ENCODE measurements at places on chromosomes 16 and 17.

- no peak for DNase-seq
These were observed 166.5 kb downstream of the STX8 start for GRCh38 chr17:9408868-9409829.

GRCh38 chr16:85498607-85499006, 114.5 kb upstream of the GSE1 start:
- no peak for DNase-seq

GRCh38 chr17:56697190-56697589, 103.7 kb downstream of the NOG start:
- no peak for DNase-seq

DNA sequence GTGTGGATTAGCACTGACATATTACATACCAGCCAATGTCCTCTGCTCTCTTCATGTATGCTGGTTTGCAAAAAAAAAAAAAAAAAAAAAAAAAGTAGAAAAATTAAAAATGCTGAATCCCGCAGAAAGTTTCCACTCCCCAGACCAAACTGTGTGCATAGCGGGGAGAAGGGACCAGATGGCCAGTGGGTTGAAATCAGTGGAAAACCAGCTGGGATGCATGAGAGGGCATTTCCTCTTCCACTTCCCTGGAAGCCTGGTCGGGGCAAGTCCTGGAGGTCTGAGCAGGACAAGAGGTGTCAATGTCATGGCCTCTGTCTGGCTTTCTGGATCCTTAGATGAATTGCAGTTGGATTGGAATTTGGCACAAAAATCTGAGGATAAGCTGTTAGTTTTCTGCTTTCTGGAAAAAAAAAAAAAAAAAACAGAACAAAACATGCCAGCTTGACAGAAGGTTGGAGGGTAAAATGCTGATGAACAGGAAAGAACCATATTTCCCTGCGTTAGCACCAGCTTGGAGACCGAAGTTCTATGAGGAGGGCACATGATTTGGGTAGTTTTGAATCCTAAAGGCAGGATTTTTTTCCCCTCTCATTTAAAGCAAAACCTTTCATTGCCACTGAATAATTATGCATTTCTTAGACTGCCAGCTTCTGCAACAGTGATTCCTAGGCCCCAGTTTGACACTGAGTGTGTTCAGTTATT, 941.5 kb upstream of the EEF2KMT start:
- DNase-seq: no peak

- no peak for DNase-seq
These were observed at the start of gene VWA3A for GRCh38 chr16:22092143-22092933. Gene VWA3A (plus strand): TSS chr16:22092541. CDS start chr16:22092638, 97 bp downstream.

- no peak for DNase-seq
These were observed 727 bp upstream of the TENT4B start for GRCh38 chr16:50152351-50152806.

GRCh38 chr16:80938004-80938878, 68.4 kb downstream of the CMC2 start:
- no peak for DNase-seq

GRCh38 chr17:77872199-77872598, 86.3 kb upstream of the TNRC6C start:
- no peak for DNase-seq

DNA sequence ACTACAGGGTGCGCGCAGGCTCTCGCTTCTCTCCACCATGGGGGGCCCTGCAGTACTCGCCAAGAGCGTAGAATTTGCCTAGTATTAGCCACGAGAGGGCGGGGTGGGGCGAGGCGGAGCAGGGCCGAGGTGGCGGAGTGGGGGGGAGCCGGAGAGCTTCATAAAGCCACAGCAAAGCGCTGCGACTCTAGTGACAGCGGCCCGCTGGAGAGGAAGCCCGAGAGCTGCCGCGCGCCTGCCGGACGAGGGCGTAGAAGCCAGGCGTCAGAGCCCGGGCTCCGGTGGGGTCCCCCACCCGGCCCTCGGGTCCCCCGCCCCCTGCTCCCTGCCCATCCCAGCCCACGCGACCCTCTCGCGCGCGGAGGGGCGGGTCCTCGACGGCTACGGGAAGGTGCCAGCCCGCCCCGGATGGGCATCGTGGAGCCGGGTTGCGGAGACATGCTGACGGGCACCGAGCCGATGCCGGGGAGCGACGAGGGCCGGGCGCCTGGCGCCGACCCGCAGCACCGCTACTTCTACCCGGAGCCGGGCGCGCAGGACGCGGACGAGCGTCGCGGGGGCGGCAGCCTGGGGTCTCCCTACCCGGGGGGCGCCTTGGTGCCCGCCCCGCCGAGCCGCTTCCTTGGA, at the start of gene TBX21:
Gene TBX21 (plus strand): TSS at position 190 of the 627 bp plus-strand sequence. CDS start 219 bp downstream, at position 409.
- peak; percentile 69 for DNase-seq

GRCh38 chr17:69810326-69810965, 264.6 kb upstream of the KCNJ16 start:
- DNase-seq: no peak

DNA sequence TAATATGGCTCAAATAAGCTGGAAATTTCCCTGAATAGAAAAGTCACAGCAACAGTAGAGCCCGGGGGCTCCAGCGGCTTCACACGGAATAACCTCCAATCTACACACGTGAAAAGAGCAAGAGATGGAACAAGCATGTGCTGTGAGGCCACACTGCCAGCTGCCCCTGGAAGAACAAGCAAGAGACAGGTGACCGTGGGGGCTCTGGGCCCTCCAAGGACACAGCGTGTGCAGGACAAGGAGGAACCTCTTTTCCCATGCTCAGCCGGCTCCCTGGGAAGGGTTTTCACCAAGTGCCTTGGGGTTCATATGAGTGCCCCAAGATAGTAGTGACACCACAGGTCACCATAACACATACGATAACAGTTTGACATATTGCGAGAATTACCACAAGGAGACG, 110.2 kb upstream of the ZNF750 start:
- DNase-seq: no peak

- DNase-seq: peak; percentile 33
These were observed 44.4 kb upstream of the MED13 start for GRCh38 chr17:62109378-62109902.

GRCh38 chr16:89322321-89323119, 105.0 kb downstream of the ZNF778 start:
- DNase-seq: no peak

DNA sequence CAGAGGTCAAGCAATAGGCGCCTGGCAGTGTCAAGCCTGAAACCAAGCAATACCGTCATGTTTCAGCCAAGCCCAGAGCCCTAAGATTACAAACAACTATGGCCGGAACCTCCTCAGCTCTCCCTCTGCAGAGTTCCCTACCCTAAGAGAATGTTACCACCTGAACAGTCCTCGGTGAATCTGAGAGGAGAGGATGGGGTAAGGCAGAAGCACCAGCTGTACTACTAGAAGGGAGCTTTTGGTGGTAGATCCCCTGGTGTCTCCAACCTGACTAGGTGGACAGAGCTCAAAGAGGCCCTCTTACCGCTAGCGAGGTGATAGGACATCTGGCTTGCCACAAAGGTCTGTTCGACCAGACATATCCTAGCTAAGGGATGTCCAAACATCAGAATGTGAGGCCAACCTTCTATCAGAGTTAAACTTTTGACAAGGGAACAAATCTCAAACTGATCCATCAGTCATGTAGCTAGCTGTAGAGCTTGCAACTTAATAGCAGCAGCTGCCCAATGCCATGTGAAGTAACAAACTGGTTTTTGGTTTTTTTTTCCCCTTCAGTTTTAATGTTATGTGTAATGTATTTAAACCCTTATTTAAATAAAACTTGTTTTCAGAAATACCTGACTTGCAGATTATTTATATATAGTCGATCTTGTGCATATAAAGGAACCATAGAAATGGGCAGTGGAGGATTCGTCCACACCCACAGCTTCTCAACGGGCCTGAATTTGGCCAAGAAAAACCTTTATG, 2.5 kb downstream of the EIF1 start:
- no peak for DNase-seq

GRCh38 chr17:60160829-60161501, 11.2 kb downstream of the CA4 start:
- DNase-seq: no peak

DNA sequence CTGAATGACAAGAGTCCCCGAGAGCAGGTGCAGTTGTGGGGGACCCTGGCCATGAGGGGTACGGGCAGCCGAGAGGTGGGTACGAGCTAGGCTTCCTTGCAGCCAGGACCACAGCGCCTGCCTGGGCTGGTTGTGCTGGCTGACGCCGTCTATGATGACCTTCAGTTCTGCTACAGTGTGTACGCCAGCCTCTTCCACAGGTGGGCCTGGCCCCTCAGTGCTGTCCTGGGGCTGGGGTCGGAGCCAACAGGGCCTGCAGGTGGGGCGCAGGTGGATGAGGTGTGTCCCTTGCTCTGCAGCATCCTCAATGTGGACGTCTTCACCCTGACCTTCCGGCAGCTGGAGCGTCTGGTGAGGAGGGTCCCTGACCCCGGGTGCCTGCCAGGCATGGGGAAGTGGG, 7.2 kb downstream of the TSR3 start:
- no peak for DNase-seq

GRCh38 chr16:89545831-89546574, 14.5 kb upstream of the RPL13 start:
- no peak for DNase-seq

DNA sequence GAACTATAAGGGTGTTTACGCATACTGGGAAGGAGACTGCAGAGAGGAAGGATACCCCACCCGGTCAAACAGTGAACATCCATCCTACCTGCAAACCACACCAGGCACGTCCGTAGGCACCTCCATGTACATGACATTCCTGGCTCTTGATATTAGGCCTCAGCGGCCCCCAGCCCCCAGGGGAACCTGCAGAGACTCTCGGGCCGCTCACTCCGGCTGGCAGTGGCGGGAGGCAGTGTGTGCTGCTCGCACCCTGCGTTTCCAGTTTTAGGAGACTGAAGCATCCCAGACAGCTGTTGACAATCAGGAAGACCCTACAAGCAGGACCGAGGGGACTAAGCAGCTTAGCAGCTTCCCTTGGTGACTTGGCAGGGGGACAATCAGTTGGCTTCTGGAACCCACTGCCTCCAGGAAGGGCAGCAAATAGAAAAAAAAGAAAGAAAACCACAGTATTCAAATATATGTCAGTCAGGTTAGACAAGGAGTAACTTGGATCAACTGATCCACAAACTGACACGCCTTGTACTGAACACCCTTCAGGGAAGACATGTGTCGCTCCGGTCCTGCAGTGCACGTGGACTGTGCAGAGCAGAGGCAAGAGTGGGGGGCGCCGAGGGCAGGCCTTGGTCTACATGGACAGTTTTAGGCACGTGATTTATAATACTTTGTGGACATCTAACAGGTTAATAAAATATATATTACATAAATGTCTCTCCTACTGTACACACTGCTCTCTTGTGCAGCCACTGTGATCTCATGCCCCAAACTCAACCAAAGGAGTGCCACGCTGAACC, 29.9 kb upstream of the CLEC18B start:
- no peak for DNase-seq

DNA sequence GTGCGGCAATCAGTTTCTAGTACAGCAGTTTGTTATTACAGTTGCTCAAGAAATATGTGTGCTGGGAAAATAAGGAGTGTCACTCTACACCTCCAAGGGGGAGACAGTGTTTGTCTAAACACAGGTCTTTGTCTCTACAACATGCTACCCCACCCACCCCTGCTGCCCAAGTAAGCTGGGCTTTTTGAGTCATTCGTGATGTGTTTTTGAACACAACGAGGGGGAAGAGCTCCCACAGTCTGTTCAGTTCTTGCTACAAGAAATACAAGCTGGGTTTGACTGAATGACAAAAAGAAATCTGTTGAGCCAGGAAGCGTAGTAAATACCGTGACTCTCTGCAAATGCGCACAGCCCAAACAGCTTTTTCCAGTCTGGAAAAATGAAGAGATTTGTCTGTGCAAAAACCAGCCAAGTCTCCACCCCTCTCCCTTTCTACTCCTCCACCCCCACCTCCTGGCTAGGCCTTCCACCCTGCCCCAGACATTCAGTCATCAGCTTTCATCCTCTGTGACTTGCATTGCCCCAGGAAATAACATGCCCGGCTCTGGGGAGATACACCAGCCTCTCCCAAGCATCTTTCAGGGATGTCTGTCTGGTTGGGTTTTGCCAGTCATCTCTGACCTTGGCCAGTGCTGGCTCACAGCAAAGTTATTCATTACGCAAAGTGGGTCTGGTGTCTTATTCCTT, 25.7 kb downstream of the CHD9 start:
- DNase-seq: no peak

DNA sequence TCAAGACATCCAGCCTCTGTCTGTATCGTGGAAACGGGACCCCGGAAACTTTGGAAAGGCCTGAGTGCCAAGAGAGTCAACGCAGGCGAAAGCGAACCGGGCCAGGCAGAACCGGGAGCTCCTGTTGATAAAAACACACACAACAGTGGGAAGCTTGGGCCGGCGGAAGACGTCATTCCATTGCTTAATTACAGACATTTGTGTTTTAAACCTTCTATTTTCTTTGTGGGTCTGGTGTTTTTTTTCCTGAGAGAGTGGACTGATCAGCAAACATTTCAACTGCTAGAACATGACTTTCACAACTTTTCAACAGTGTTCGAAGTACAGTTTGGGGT, 878 bp upstream of the RNF157 start:
- DNase-seq: no peak

GRCh38 chr16:84647828-84648594, at the start of gene KLHL36:
Gene KLHL36 (plus strand): TSS chr16:84648511. CDS start chr16:84650868, 2,357 bp downstream.
- no peak for DNase-seq

- no peak for DNase-seq
These were observed 72.2 kb upstream of the BRD7 start for GRCh38 chr16:50440991-50441390.

GRCh38 chr17:73706428-73706827, 62.2 kb upstream of the SDK2 start:
- no peak for DNase-seq

GRCh38 chr17:50187751-50188530, 13.5 kb downstream of the COL1A1 start:
- no peak for DNase-seq
